ENCODE measurements at places on chromosomes 2 and 18. TPM values are rescaled to one million over a fixed set of nuclear protein-coding genes. Genes with fewer than 3 reads are reported as not detected.

CFAP65 gene
- total RNA-seq = not detected

ANKRD29 gene
- 0.60 TPM for total RNA-seq

CNTNAP5 gene
- not detected for total RNA-seq

PTPRM gene
- total RNA-seq = 27.0 TPM

TUBA3E gene
- total RNA-seq = not detected

DPP4 gene
- 42.1 TPM for total RNA-seq

LBX2 gene
- 0.94 TPM for total RNA-seq

NEU2 gene
- total RNA-seq = not detected

DCDC2C gene
- not detected for total RNA-seq

IL36B gene
- total RNA-seq = not detected

CROCC2 gene
- total RNA-seq = 0.12 TPM

NTSR2 gene
- total RNA-seq = not detected

CNDP1 gene
- total RNA-seq = not detected

SLC14A1 gene
- total RNA-seq = 225 TPM

TUBA4B gene
- not detected for total RNA-seq

ACTR1B gene
- 77.3 TPM for total RNA-seq

MGAT4A gene
- 4.6 TPM for total RNA-seq

HTR2B gene
- total RNA-seq = 14.8 TPM

KLF11 gene
- total RNA-seq = 2.0 TPM

KCNF1 gene
- not detected for total RNA-seq

MROH2A gene
- total RNA-seq = 0.15 TPM

TBC1D8 gene
- 49.1 TPM for total RNA-seq

NAT8 gene
- not detected for total RNA-seq

ZNF892 gene
- 2.3 TPM for total RNA-seq

CCDC74B gene
- total RNA-seq = 9.6 TPM

KCNS3 gene
- 0.70 TPM for total RNA-seq

NDUFB3 gene
- total RNA-seq = 129 TPM

SLC30A3 gene
- 0.38 TPM for total RNA-seq

C2orf72 gene
- total RNA-seq = under 0.01 TPM

IL37 gene
- not detected for total RNA-seq

GNAL gene
- 0.12 TPM for total RNA-seq

DPYSL5 gene
- not detected for total RNA-seq

PLEK gene
- total RNA-seq = not detected

PROC gene
- total RNA-seq = not detected

DSG1 gene
- total RNA-seq = not detected

STEAP3 gene
- 13.8 TPM for total RNA-seq

SCYGR4 gene
- total RNA-seq = not detected

IL1B gene
- total RNA-seq = 0.82 TPM

CEBPZ gene
- total RNA-seq = 32.5 TPM

ANKRD30B gene
- total RNA-seq = 0.23 TPM

TGFBRAP1 gene
- total RNA-seq = 9.4 TPM

BOLL gene
- not detected for total RNA-seq

TBR1 gene
- total RNA-seq = not detected

HOXD11 gene
- total RNA-seq = not detected

ZSWIM2 gene
- total RNA-seq = not detected

GALR1 gene
- total RNA-seq = under 0.01 TPM

IL1RN gene
- total RNA-seq = not detected

ALPI gene
- not detected for total RNA-seq

WIPF1 gene
- total RNA-seq = 7.2 TPM

TXNDC2 gene
- total RNA-seq = not detected

SERPINB11 gene
- 0.12 TPM for total RNA-seq

CABLES1 gene
- total RNA-seq = 11.7 TPM

SH3RF3 gene
- total RNA-seq = 2.0 TPM

COL3A1 gene
- total RNA-seq = 1,200 TPM

FAM124B gene
- 0.12 TPM for total RNA-seq

FAM117B gene
- 1.4 TPM for total RNA-seq

NT5C1B gene
- not detected for total RNA-seq
